ENCODE measurements at places on chromosomes 3 and 15.

- DNase-seq = peak; percentile 19
Observed at GRCh38 chr15:64895285-64896065, 16.2 kb upstream of the ANKDD1A start.

DNA sequence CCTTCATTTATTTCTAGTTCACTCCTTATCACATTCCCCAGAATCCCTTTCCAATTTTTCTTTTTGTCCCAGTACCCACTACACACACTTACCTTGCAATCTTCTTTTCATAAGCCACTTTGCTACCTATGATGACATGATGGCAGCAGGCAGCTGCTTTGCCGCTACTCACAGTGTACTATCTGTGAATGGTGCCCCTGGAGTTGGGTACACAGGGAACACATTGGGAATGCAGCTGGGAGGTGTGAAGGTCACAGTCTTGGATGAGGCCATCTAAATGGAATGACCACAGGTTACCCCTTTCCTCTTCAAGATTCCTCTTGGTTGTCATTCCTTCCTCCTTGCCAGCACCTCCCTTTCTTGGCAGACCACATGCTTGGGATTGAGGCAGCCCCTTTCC, 20.8 kb upstream of the TNIK start:
- DNase-seq = no peak

GRCh38 chr15:52466134-52466701, 62.5 kb downstream of the MYO5A start:
- DNase-seq = no peak

DNA sequence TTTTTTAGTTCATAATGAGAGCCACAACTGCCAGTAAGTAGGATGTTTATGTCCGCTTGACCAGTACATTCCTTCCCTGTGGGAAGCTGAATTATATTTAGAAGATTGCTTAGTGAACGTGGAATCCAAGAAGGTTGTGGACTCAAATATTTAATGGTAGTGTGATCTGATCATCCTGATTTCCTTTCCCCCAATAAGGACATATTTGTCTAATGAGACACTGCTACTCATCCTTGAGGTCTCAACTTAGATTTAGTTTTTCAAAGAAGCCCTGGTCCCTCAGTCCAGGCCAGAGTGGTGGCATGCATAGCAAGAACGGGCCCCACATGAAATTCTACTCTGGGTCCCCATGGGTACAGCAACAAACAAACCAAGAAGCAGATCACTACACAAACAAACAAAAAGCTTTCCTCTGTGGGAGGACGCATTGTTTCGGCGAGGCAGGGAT, 60.8 kb downstream of the USP13 start:
- no peak for DNase-seq

DNA sequence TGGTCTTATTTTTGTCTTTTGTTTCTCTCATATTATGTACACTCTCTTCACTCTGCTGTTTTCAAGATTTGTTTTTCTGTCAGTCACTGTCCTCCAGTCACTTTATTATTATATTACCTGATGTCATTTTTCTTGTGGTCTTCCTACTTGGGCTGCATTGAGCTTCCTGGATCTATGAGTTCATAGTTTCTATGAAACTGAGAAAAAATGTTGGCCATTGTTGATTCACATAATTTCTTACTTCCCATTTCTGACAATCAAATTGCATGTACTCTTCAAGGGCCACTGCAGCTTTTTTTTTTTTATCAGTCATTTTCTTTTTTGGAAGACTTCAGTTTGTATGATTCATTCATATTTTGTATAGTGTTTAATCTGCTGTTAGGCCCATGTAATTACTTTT, 1180.6 kb upstream of the GBE1 start:
- no peak for DNase-seq

DNA sequence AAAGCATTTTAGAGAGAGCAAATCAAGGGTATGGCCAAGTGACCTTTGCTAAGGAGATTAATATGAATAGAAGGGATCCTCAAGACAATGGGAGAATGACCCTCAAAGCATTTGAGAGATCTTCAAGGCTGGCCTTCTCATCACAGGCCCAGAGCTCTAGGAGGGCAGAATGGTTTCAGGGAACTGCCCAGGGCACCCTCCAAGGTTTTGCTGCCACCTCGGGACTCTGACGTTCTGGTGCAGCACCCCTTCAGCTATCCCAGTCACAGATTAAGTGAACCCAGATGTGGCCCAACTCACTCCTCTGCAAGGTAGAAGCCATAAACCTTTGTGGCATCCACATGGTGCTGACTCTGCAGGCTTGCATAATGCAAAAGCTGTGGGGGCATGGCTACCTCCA, 209.3 kb downstream of the TLE3 start:
- DNase-seq = no peak

- no peak for DNase-seq
Observed at GRCh38 chr15:87047203-87047965, 967.7 kb downstream of the AGBL1 start.

- no peak for DNase-seq
Observed at GRCh38 chr3:84008623-84009022, 950.2 kb upstream of the CADM2 start.

DNA sequence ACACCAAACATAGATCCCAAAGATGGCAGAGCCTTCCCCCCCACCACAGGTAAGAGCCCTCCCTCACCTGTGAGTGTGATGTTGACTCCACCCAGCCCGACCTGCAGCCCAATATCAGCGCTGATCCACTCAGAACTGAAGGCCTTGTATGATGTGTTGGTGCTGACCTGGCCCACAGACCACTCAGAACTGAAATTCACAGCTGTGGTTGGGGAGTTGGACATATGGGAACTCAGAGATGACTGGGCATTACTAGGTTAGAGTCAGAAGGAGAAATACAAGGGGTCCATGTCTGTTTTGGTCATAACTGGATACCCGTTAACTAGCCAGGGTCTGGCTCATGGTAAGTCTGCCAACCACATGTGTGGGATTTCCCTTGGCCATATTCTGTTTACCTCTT, 6.9 kb downstream of the DUOXA2 start:
- DNase-seq = no peak

DNA sequence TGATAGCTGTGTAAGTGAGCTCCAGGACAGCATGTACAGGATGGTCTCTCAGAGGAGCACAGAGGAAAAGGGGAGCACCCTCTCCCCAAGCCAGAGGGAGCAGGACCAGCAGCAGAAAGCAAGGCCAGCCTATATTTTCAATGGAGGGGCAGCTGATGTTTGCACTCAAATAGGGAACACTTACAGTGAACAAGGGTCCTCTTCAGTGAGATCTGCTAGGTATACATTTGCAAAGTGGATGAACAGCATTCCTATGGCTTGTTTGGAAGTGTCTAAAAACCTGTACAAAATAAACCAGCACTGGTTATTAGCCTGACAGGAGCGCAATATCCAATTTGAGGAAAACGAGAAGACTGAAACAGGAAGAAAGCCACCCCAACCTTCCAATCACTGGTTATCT, 17.6 kb upstream of the MUSTN1 start:
- no peak for DNase-seq

- DNase-seq = no peak
Observed at GRCh38 chr3:51928438-51928837, 13.3 kb downstream of the RRP9 start.

DNA sequence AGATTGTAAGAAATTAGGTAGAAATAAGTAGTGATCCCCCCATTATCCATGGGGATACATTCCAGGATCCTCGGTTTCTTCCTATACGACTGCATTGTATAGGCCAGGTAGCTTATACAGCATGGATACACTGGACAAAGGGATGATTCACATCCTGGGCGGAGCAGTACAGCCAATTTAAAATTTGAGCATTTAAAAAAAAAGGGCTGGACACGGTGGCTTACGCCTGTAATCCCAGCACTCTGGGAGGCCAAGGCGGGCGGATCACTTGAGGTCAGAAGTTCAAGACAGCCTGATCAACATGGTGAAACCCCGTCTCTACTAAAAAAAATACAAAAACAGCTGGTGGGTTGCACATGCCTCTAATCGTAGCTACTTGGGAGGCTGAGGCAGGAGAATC, 976 bp upstream of the ARGFX start:
- no peak for DNase-seq

DNA sequence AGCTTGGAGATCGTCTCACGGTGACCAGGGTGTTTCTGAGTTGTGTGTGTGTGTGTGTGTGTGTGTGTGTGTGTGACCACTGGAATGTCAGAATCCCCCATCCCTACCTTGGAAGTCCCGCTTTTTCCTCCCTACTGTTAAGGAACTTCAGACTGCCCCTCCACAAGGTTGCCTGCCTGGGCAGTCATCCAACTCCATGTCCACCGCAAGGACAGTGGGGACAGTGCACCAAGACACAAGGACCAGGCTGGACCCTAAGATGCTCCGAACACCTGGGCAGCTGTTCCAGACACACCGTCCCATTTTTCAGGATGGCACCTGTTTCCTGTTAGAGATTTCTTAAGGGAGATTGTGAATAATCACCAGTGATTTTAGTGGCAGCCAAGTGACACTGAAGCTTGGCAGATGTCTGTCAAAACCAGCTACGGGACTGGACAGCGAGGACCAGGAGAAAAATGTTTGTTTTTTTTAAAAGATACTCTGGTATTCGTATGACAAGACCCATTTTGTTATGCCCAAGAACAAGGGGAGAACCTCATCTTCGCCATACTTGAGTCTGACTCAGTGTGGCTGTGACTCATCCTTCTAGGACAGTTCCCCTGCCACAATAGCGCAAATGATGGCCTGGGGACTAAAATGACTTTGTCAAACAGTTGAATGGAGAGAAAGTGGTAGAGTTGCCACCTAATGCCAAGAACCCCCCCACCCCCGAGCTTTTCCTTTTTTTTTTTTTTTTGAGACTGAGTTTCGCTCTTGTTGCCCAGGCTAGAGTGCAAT, 15.5 kb downstream of the PAQR9 start:
- DNase-seq = no peak

GRCh38 chr3:182138393-182138792, 426.7 kb downstream of the SOX2 start:
- DNase-seq = no peak

DNA sequence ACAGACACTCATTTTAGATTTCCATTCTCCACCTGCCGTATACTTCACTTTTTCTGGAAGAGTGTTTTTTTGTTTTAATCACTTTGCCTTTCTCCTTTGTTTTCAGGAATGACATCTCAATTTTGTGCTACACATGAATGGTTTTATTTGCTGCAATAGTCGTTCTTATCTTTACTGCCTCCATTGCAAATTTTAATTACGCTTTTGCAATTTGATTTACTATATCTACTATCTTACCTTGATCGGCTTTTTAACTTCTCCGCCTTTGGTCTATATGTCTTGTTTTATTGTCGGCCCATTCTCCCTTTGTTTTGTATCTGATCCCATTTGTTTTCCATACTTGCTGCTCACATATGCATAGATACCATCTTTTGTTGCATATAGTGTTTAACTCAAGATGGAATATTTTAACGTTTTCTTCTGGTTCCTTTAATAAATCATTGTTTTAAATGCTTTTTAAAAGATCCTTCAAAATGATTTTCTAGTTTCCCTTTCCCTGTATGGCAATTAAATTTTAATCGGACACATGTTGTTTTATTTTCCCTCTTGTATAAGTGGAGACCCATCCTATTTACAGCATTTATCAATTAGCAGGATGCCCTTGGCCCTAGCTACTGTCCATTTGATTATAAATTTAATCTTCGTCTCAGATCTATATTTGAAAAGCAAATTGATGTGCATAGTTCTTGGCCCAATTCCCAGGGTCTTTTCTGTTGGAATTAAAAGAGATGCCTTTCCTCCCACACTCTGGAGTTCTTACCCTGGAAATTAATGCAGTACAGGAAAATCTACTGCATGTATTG, 97.2 kb upstream of the CNTN4 start:
- no peak for DNase-seq

DNA sequence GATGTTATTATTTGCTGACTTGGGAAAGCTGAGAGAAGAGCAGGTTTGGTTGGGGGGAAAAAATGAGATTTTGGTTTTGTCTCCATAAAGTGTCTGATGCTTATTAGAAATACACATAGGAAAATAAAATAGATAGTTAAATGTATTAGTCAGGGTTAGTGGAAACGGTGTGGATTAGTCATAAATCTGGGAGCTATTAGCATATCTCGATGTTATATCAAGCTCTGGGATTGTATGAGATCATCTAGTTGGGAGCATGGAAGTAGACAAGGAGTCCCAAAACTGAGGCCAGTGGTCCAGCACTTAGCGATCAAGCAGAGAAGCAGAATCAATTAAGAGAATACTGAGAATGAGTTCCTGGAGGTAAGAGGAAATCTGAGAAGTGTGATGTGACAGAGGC, 845.5 kb downstream of the ROBO2 start:
- no peak for DNase-seq

- DNase-seq = no peak
Observed at GRCh38 chr15:64285150-64285549, 70.8 kb downstream of the CSNK1G1 start.

DNA sequence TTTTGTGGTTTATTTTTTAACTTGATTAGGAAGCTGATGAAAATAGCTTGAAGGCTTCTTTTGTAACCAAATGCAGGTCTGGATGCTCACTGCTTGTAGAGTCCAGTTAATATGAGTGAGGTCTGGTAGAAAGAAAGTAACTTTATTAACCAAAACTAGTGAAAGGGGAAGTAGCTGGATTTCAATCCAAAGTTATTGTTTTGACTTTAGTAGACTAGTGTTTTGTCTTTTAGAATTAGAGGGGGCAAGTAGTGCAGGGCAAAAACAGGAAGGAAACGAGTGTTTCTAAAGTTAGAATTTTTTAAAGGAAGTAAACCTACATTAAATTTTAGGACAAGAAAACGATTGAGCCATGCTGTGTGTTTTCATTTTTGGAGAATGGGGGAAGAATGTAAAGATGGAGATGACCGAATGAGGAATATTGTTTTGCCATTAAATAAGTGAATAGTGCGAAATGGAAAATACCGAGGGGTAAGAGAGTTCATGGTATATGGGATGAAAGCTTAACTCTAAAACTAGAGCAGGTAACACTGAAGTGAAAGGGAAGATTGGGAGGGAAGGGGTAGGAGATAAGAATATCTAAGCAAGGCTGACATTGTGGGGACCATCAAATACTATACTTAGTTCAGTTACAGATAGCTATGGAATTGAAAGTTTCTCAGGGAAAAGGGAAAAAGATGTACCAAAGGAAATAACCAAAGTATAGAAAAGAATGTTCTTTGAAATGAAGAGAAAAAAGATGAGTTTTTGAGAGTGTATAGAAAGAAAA, 40.0 kb downstream of the USP3 start:
- no peak for DNase-seq

- DNase-seq = no peak
Observed at GRCh38 chr15:75782926-75783325, 60.3 kb upstream of the UBE2Q2 start.

GRCh38 chr3:46659285-46659684, 34.2 kb downstream of the ALS2CL start:
- DNase-seq = no peak

All from C1 segment of cervical spinal cord (tissue), 14 donors.